Cardiac atrium fibroblast (primary cell): ENCODE measurements at places on chromosomes 4 and X. TPM values are rescaled to one million over a fixed set of nuclear protein-coding genes. Genes with fewer than 3 reads are reported as not detected.

Gene STEEP1
- 15.7 and 18.5 TPM in 2 replicates for total RNA-seq

Gene GABRQ
- not detected in 2 replicates for total RNA-seq

Gene HELT
- total RNA-seq: not detected in 2 replicates

Gene SPANXN3
- total RNA-seq: not detected in 2 replicates

Gene ERVMER34-1
- 0.16 TPM in 1 of 2 replicates, not detected in the other for total RNA-seq

Gene DCLK2
- total RNA-seq: 1.8 and 2.3 TPM in 2 replicates

Gene MAGEA10
- not detected in 2 replicates for total RNA-seq

Gene SULT1B1
- 0.65 and 4.7 TPM in 2 replicates for total RNA-seq

Gene ZNF157
- total RNA-seq: not detected in 2 replicates

Gene VEGFD
- not detected in 2 replicates for total RNA-seq

Gene FGG
- total RNA-seq: not detected in 2 replicates

Gene TRAM1L1
- 0.72 and 0.81 TPM in 2 replicates for total RNA-seq

Gene ATP2B3
- not detected in 2 replicates for total RNA-seq

Gene VCX
- not detected in 2 replicates for total RNA-seq

Gene DUX4
- not detected in 2 replicates for total RNA-seq

Gene STBD1
- 8.8 and 10.5 TPM in 2 replicates for total RNA-seq

Gene AREG
- total RNA-seq: 1.6 and 13.9 TPM in 2 replicates

Gene PWWP3B
- 0.18 and 0.81 TPM in 2 replicates for total RNA-seq

Gene NUDT10
- total RNA-seq: 0.18 and 0.32 TPM in 2 replicates

Gene CXorf65
- not detected in 2 replicates for total RNA-seq

Gene MAML3
- total RNA-seq: 1.6 and 2.1 TPM in 2 replicates

Gene RAI2
- not detected in 2 replicates for total RNA-seq

Gene FDCSP
- not detected in 2 replicates for total RNA-seq

Gene AGA
- 26.2 and 30.1 TPM in 2 replicates for total RNA-seq

Gene RTL9
- total RNA-seq: 3.1 and 11.2 TPM in 2 replicates

Gene DCHS2
- not detected in 2 replicates for total RNA-seq

Gene SPANXN1
- total RNA-seq: not detected in 2 replicates

Gene SHISA3
- total RNA-seq: 28.0 and 83.0 TPM in 2 replicates

Gene ADAM29
- total RNA-seq: not detected in 2 replicates

Gene SSX4B
- total RNA-seq: not detected in 2 replicates

Gene PRR32
- total RNA-seq: not detected in 2 replicates

Gene AP1S2
- total RNA-seq: 33.4 and 35.5 TPM in 2 replicates

Gene GAB3
- 1.8 and 4.5 TPM in 2 replicates for total RNA-seq

Gene DACH2
- total RNA-seq: not detected in 2 replicates

Gene ZNF711
- 0.16 and 0.36 TPM in 2 replicates for total RNA-seq

Gene PABPC5
- total RNA-seq: 1.6 and 3.6 TPM in 2 replicates

Gene DLG3
- total RNA-seq: 3.4 and 8.5 TPM in 2 replicates
